ENCODE measurements at places on chromosomes 11 and 22.

GRCh38 chr22:23066200-23067022, 3.9 kb upstream of the GNAZ start:
- no peak for DNase-seq

DNA sequence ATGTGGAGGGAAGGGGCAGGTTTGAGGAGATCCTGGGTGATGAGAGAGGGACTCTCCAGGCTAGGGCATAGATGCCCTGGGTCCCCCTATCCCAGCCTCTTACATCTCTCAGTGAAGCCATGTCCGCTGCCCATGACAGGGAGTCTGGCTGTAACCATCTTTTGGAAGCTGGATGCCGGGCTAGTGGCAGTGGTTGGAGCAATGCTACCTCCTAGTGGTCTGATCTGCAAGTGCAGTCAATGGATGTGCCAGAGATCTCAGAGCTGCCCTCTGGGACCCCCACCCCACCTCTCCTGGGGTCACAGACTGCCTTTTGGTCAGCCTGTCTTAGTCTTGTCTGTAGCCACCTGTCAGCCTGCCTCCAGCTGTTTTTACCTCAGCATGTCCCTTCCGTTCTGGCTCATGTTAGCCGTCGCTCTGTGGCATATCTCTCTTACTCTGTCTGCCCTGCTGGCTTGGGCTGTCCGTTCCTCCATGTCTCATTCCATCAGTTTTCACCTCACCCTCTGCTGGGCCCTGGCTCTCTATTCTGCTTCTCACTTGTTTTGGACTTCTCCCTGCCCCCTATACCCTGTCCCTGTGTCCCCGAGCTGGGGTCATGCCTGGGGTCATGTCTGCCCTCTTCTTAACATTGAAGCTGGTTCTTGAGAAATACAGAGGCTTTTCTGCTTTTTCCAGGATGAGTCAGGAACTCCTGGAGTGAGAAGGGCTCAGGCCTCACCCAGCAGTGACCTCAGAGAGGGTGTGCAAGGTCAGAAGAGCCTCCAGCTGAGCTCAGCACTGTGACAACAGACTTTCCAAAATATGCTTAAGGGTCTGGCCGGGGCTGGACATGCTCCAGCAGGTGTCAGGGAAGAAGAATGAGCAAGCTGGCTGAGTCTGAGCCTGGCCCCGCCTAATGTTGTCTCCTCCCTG, 52.0 kb upstream of the THY1 start:
- peak; percentile 71 for DNase-seq

GRCh38 chr22:45036154-45036553, 26.3 kb upstream of the PHF21B start:
- DNase-seq = no peak

- no peak for DNase-seq
Observed at GRCh38 chr22:39153220-39153717, 789 bp upstream of the CBX7 start.

DNA sequence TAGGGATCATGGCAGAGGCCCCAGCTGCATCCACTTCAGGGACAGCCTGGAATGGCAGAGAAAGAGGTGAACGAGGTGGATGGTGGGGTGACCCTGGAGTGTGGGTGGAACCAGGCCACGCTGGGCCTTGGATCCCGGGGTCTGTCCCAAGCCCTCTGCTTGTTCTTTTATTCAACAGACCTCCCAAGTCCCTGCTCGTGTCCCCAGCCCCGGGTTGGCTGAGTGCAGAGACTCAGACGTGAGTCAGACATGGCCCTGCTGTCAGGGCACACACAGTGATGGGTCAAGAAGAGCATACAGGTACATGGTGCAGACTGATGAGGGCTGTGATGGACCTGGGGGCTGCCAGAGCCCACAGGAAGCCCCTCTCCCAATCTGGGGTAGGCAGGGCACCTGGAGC, 6.6 kb downstream of the ARHGAP8 start:
- no peak for DNase-seq

DNA sequence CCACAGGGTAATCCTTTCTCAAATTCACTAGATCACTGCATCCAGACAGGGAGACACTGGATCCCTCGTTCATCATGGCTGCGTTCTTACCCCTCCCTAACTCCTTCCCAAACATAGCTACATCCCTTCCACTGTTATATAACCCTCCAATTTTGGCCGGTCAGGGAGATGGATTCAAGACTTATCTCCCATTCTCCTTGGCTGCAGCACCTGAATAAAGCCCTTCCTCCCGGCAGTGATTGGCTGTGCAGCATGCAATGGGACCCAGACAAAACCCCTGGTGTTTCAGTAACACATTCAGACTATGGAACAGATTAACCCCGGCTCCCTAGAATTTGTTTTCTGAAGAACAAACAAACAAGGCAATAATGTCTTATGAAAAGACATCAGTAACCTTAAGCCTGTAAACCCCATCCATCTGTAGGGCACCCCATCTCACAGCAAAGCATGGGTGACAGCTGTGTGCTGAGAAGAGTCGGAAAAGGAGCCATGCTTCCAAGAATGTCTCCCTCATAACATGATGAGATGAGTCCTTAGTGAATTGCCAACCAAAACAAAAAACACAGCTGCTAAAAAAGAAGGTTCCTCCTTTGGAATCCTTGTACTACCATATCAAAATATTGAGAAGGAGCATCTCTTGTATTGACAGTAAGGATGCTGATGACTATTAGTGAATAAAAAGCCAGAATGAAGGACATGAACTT, 5.0 kb downstream of the MIF start:
- DNase-seq = no peak

DNA sequence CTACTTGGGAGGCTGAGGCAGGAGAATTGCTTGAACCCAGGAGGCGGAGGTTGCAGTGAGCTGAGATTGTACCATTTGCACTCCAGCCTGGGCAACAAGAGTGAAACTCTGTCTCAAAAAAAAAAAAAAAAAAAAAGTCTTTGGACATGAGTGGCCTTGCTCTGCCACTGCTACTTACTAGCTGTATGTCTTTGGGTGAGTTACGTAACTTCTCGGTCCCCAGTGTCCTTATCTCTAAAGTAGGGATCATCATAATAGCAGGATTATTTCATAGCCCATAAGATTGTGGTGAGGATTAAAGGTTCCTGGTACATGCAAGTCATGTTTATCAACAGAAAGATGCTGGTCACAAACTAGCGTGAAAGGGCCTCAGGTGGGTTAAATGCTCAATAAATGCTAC, 53.9 kb upstream of the HEPHL1 start:
- no peak for DNase-seq

GRCh38 chr22:36327922-36328551, 59.7 kb downstream of the MYH9 start:
- peak; percentile 66 for DNase-seq

GRCh38 chr11:113796663-113797259, 17.2 kb downstream of the CLDN25 start:
- DNase-seq = peak; percentile 63

- no peak for DNase-seq
Observed at GRCh38 chr11:104819107-104819506, 79.2 kb downstream of the CASP12 start.

GRCh38 chr11:78255919-78256318, 67.2 kb downstream of the USP35 start:
- no peak for DNase-seq

GRCh38 chr22:19955241-19956128, 13.9 kb upstream of the TXNRD2 start:
- DNase-seq = no peak
